ENCODE measurements at places on chromosomes 3 and 15. TPM values are rescaled to one million over a fixed set of nuclear protein-coding genes. Genes with fewer than 3 reads are reported as not detected.
A peak's percentile ranks its signal among the peaks of the same experiment; 100 is the strongest.

Gene TCAIM
- 18.4 TPM for total RNA-seq

Gene OXSM
- 8.5 TPM for total RNA-seq

Gene MUC4
- 0.30 TPM for total RNA-seq

Gene UCN2
- total RNA-seq = 1.4 TPM

Gene EXD1
- not detected for total RNA-seq

Gene SLC7A14
- total RNA-seq = under 0.01 TPM

Gene PLOD2
- total RNA-seq = 24.2 TPM

Gene PATL2
- 0.79 TPM for total RNA-seq

Gene GRM7
- total RNA-seq = 0.39 TPM

- no peak for DNase-seq
Measured at GRCh38 chr3:184015381-184016019, 2.2 kb downstream of the ABCC5 start.

DNA sequence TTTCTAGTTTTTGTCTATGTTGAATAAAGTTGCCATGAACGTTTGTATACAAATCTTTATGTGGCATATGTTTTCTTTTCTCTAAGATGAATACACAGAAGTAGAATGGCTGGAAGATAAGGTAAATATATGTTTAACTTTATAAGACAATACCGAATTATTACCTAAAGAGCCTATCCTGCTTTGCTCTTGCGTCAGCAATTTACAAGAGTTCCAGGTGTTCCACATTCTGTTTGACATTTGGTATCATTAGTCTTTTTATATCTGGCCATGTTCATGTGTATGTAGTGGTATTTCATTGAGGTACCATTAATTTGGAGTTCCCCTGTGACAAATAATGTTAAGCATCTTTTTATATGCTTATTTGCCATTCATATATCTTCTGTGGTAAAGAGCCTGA, 74.1 kb upstream of the TRIM42 start:
- DNase-seq = no peak

- DNase-seq = no peak
Measured at GRCh38 chr3:64546856-64547255, 140.9 kb downstream of the ADAMTS9 start.

GRCh38 chr15:59616379-59616778, 4.8 kb downstream of the GCNT3 start:
- DNase-seq = no peak

GRCh38 chr3:65545429-65545828, 493.3 kb downstream of the MAGI1 start:
- DNase-seq = no peak

- no peak for DNase-seq
Measured at GRCh38 chr3:131645638-131646037, 142.9 kb upstream of the MRPL3 start.

GRCh38 chr3:40627095-40627494, 102.3 kb downstream of the ZNF621 start:
- DNase-seq = no peak

GRCh38 chr3:134065252-134066157, 35.8 kb upstream of the SLCO2A1 start:
- no peak for DNase-seq

DNA sequence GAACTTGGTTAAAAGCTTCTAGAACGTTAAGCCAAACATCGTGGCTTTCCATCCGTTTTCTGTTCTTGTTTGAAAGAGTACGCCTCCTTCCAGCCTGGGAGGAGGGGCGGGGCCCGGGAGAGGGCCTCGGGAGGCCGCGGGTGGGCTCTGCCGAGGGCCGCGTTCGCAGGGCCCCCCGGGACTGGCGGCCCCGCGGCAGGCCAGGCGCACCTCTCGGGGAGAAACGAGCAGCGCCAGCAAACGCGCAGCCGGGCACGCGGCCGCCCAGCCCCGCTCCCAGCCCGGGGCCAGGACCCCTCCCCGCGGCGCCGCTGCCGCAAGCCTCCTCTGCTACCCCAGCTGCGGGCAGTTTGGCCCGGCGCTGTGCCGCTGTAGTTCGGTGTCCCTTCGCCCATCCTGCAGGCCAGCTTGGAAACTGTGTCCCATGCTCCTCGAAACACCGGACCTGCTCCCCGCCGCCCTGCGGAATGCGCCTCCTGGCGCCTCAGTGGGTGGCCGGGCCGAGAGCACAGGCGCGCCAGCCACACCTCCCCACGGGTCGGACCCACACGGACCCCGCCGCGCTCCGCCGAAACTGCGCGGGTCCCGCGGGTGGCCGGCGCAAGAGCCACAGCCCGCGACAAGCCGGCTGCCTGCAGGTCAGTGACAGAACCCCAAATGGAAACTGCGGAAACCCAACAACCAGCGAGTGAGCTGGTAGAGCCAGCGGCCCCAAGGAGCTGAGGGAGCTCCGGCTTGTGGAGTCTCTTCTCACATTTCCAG, 2.3 kb downstream of the OCA2 start:
- DNase-seq = no peak

DNA sequence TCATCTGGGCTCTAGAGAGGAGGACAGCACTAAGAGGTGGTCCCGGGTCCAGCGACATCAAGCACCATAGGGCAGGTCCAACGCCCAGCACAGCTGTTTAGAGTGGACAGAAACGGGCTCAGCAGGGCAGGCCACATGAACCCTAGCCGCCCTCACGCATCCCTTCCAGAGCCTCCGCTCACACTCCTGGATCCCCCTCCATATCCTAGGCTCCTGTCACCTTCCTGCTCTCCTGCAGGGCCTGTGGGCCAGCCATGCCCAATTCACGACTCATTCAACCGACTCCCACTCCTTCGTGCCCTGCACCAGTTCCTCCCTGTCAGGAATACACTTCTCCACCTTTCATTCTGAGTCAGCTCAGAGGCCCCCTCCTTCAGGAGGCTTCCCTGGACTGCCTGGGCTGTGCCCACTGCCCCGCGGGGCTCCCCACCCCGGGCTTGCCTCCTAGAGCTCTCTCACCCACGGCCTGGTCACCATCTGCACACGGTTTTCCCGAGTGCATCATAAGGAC, 90.2 kb downstream of the LINGO1 start:
- no peak for DNase-seq

GRCh38 chr3:183212565-183212964, 40.5 kb upstream of the B3GNT5 start:
- peak; percentile 11 for DNase-seq

DNA sequence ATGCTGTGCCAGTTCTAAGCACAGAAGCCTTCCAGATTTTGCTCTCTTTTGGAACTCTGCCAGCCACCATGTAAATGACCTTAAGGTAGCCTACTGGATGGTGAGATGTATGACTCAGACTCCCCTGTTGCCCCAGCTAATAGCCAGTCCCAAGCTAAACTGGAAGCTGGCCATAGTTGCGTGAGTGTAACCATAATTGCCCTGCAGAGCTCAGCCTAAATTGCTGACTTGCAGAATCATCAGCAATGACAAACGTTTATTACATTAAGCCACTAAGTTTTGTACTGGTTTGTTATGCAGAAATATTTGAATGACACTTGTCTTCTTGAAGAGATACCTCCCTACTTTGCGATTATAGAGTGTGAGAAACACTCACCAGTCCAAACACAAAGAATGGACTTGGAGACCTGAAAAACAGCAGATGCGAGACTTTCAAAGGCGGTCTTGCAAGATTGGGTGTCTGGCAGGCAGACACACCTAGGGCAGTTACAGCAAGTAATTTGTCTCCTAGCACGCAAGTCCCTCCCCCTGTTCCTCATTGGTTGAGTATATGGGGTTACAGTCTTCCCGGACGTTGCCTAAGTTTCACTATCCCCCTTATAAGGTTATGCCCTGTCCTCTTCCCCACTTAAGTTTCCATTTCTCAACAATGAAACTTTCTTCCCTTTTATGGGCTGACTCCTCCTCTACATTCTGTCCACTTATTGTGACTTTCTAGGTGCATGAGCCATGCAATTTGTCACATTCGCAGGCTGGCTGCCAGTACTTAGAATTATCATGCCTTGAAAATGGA, 83.6 kb upstream of the XCR1 start:
- no peak for DNase-seq

GRCh38 chr3:193599393-193599792, 6.4 kb downstream of the OPA1 start:
- DNase-seq = no peak

DNA sequence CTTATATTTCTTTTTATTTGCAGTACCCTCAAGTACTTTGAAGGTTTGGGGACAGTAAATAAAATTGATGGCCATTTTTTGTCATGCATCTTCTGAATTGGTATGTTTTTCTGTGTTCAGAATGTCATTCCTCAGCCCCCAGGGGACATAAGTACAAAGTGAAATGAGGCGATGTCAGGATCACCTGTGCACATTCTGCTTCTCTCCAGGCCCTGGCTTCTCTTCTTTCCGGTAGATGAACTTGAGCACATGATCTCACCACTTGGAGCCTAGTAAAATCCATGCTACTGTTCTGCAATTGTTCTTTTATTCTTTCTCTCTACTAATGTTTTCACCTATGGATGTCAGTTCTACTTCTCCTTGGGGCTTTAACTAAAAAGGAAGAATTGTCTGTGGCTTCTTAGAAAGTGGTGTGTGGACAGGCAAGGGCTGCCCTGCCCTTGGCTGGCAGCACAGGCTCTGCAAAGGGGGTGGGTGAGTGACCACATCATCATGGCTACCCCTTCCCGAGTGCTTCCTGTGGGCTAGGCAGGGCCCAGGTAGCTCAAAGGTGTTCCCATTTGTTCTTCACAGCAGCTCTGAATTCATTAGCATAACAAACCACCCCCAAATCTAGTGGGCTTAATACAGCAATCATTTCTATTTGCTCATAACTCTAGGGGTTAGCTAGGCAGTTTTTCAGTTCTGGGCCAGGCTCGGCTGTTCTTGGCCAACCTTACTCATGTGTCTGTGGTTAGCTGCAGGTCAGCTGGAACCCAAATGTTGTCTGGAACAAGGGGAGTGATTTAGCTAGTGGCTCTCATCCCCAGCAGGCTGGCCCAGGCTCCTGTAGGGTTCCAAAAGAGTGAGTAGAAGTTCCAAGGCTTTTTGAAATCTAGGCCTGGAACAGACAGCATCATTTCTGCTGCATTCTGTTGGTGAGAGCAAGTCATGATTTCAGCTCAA, 154.0 kb upstream of the CTDSPL start:
- DNase-seq = no peak

DNA sequence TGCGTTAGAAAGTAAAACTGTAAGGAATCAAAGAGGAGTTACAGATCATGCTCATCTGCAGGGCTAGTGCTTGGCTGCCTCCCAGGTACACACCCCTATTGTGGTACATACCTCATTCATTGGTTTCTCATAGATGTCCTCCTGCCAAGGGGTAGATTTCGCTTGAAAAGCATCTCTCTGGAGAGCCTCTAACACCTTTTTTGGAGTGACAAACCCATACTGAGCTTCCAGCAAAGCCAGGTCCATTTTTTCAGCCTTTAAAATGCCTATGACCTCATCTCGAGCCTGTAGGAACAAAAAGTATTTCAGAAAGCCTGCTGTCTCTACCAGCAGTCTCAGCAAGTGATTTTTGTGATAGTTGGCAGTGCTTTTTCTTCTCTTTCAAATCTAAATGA, 112.1 kb downstream of the CMSS1 start:
- DNase-seq = peak; percentile 85

All from skin of body (tissue), 3 donors.